Pancreas (tissue), 10 donors: ENCODE measurements at places on chromosomes 12 and 14. TPM values are rescaled to one million over a fixed set of nuclear protein-coding genes. Genes with fewer than 3 reads are reported as not detected.

DNA sequence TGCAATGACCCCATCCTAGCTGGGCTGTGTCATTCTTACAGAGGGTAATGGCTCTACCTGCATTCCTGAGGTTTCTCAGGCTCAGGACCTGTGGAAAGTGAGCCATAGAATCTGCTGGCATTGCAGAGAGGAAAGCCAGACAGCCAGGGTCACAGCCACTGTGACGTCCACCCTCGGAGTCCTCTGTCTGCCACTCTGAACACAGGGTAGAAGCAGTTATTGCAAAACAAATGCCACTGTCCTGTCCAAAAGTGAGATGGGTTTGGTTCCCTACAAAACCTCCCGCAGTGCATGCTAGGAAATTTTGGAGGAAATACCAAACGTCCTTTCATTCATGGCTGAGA, 37.8 kb downstream of the TNFAIP2 start:
- no peak for DNase-seq

- DNase-seq, result no peak
Measured at GRCh38 chr12:42696406-42697149, 107.0 kb upstream of the PRICKLE1 start.

GRCh38 chr12:16530268-16530850, 75.6 kb downstream of the LMO3 start:
- peak; percentile 50 for DNase-seq

DNA sequence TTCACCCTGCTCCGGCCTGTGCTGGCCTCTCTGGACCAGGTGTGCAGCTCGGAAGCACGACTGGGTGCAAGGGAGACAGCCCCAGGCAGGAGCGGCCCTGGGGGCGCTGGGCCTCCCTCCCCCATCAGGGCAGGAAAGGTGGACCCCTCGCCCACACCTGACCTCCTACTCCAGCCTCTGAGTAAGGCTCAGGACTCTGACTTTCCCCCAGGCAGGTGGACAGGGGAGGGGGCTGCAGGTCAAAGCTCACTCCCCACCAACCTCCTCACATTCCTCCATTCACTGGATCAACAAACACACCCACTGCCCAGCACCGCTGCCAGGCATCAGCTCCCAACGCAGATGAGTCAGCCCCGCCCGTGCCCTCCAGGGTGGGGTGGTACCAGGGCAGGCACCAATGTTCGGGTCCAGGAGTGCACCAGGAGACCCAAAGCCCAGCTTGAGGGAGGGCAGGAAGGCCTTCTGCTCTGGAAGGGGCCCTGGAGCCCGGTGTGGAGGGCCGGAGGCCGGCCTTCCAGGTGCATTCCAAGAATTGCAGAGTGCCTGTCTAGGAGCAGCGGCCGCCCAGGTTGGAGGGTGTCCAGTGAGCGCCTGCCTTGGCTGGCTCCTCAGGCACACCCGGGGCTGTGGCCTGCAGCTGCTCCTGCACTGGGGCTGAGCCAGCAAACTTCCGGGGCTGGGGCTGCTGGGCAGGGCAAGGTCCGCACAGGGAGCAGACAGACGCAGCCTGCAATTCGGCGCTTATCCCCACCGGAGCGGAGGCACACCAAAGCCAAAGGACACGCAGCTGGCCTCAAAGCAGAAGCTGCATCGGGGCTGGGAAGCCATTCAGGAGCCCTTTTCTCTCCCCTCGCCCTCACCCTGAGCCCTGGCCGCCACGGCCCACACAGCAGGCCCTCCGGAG, 1.6 kb upstream of the INF2 start:
- DNase-seq, result peak; percentile 92

GRCh38 chr12:12870465-12870864, 20.9 kb upstream of the GPRC5A start:
- no peak for DNase-seq

- no peak for DNase-seq
Measured at GRCh38 chr12:71312768-71313403, 126.7 kb upstream of the LGR5 start.

GRCh38 chr12:127984386-127985055, 282.4 kb upstream of the TMEM132C start:
- DNase-seq, result no peak

DNA sequence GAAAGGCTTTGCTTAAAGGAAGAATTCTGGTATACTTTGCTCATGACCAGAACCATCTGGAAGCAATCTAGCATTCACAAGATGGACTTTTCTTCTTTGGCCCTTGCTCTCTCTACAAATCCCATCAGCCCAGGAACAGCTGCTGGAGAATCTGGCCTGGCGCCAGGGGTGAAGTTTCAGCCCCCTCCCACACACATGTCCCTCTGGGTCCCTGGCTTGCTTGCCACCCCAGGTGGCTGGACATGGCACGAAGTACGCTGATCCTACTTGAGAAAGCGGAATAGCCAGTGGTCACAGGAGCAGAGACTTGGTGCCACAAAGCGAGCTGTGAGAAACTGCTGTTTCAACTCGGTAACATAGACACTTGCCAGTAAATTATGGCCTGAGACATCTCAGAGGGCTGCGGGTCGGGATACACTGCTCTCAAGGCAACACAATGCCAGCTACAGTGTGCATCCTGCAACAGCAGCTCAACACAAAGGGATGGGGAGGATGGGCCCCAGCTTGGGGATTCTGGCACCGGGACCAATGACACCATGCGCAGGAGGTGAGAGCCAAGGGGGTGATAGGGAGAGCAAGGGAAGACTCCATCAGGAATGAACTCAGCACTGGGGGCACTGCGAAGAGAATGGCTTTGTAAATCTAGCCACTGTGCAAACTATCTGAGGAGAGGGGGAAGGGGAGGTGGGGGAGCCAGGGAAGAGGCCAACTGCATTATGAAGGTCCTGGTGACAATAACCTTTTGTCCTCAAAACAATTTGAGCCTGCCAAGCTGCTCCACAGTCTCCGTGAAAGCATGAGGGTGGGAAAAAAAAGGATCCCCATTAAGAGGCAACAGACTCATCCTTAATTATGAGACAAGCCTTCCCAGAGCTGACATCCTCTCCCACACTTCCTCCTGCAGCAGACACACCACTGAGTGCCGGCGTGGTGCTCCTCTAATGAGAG, 219.9 kb downstream of the PPM1H start:
- DNase-seq, result no peak

DNA sequence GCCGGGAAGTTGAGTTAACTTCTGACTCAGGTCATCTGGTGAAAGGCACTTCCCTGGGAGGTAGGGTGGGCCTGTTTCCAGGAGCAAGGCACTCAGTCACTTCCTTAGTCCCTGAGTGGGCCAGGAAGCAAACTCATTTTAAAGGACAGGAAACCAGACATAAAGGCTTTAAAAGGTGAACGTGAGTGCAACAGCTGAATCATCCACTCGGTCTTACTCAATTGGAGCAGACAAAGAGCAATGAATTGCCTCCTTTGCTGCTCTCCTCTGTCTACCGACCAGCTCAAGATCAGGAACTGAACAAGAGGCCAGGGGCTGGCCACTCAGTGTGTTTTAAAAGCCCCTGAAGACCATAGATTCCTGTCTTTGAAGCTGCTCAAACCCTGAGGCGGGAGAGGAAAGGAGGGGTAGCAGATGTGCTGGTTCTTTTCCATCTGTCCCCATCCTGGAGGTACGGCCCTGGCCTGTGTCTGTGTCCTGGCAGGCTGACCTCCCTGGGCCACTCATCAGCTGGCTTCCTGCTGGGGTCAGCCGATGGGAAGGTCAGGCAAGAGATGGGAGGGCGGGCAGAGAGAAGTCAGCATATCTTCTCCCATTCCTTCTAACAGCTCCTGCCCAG, 148.9 kb downstream of the PPM1H start:
- DNase-seq, result no peak

DNA sequence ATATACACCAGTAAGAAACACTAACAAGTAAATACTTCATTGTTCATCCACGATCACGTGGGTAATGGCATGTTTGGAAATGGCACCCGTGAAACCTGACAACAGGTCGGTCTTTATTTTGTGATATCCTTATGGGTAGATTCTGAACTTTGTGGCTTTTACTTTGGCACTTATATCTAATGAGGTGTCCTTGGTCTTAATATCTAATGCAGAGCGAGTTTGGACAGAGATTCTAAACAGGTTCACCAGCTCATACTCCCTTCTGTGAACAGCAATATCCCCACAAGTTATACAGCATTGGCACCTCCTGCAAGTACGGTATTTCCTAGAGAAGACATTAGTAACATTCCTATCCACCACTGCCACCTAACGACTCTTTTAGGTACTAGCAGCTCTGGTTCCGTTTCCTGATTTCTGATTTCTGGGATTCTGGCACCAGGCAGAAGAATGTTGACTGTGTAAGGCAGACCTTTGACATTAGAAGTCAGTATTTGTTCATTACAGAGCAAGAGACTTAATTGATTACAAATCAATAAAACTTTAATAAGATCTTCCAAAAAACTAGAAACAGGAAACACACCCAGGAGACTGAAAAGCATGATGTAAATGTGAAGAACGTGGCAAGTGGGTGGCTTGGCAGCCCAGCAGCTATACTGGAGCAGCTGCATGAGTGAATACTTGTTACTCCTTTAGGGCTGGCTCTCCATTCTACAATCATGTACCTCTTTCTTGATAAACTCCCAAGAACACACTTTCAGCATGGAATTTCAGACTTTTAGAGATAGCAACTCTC, 2.5 kb downstream of the ANG start:
- DNase-seq, result no peak

DNA sequence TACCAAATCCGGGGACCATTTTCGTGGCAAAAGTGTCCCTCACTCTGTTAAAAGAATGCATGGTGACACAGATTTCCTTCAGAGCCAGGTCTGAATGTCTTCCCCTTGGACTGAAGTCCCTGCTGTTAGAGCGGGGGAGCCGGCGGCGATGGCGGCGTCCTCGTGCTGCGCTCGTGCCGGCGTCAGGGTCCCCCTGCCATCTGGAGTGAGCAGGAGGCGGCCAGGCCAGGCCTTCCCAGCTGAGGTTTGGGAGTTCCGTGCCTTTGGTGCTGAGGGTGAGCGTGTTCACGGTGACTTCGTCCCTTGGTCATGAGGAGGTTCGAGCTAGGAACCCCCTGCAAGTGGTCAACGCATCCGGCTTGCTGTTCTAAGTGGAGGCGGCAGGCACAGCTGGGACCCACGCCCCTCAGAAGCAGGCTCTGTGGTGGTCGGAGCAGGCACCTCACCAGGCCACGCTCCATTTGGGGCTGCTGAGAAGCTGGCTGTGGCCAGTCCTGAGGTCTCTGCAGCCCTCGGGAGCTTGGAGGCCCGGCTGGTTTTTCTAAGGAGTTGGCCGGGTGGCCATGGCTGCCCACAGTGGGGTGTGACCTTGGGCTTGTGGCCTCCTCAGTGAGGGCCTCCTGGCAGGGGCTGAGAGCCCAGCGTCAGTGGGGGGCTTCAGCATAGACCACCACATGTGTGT, 9.5 kb downstream of the ZFYVE21 start:
- DNase-seq, result no peak

DNA sequence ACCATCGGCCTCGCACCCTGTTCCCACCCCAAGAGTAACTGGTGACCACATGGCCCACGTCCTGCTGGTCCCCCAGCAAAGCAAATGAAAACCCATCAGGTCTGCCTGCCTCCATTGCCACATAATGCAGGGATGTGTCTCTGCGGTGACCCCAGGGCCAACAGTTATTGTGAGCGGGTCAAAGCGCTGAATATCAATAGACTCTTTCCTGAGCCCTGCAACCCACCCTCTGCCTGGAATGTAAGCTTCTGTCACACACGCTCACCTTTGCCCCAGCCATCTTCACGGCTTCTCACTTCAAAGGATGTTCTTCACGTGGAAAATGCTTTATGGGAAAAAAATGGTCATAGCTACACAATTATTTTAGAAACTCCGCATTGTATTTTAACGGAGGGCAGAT, 63.9 kb downstream of the FZD10 start:
- DNase-seq, result no peak

GRCh38 chr14:28766469-28766955, at the start of gene FOXG1:
FOXG1 (plus strand) TSS chr14:28766787; CDS start chr14:28767280, 493 bp downstream.
- no peak for DNase-seq

DNA sequence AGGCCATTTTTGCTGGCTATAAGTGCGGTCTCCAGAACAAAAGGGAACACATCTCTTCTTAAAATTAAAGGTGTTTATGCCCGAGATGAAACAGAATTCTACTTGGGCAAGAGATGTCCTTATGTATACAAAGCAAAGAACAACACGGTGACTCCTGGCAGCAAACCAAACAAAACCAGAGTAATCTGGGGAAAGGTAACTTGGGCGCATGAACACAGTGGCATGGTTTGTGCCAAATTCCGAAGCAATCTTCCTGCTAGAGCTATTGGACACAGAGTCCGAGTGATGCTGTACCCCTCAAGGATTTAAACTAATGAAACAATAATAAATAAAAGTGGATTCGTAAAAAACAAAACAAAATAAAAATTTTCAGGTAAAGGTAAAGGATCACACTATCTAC, 33.4 kb downstream of the PKP2 start:
- no peak for DNase-seq

- DNase-seq, result no peak
Measured at GRCh38 chr14:70020352-70021170, 141.3 kb downstream of the SMOC1 start.

DNA sequence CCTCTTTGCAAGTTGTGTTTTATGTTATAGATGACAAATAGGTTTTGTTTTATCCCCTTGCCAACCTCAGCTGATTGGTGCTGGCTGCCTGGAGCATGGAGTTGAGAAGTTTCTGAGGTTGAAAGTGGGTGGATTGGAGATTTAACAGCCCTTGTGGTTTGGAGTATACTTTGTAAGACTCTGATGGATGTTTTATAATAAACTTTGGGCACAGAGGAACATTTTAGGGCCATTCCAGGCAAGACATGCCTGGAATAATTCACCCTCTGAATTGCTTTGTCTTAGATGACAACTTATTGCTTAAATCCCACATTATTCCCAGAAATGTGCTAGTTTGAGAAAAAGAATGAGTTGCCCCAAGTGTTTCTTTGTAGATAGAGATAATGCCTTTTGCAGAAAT, 158.9 kb downstream of the SLC5A8 start:
- no peak for DNase-seq

GRCh38 chr12:15544589-15544988, 222.3 kb downstream of the PTPRO start:
- DNase-seq, result no peak

DNA sequence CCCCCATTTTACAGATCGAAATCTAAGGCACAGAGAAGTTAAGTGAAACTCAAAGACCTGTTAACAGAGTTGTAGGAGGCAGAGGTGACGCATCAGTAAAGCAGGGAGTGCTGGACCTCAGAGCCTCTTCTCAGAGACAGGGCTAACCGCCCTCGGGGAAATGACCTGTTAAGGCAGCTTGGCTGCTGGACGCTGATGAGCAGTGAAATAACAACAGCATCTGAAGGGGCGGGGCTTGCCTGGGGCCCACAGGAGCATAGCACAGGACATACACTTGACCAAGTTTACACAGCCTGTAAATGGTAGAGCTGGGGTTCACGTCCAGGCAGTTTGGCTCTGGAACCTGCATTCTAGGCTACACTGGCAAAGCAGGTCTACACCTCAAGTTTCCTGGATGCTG, 39.3 kb downstream of the LRTM2 start:
- DNase-seq, result no peak

The NPFF gene
- polyA plus RNA-seq, result not detected

The SMIM41 gene
- 0.19 TPM for polyA plus RNA-seq

The SOX5 gene
- 0.76 TPM for polyA plus RNA-seq

The HNF1A gene
- 17.2 TPM for polyA plus RNA-seq

The ZFHX2 gene
- polyA plus RNA-seq, result 3.0 TPM

The TAS2R7 gene
- polyA plus RNA-seq, result not detected

The FBLN5 gene
- polyA plus RNA-seq, result 22.5 TPM
